ENCODE measurements at places on chromosomes 11 and 22.

DNA sequence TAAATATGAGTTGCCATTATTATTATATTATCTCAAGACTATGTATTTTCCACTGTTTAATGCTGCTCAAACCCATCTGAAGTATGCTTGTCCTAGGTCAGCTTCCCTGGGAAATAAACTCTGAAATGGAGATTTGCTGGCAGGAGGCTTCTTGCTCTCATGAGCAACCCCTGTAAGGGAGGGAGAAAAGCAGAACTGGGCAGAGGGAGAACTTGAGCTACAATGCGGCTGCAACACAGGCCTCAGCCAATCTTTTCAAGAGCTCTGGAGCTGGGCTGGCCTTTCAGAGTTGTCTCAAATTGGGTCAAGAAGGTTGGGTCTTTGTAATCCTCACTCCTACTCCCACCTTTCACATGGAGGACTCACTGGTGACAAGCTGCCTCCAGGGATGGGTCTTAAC, 412.6 kb downstream of the TENM4 start:
- no peak for DNase-seq

DNA sequence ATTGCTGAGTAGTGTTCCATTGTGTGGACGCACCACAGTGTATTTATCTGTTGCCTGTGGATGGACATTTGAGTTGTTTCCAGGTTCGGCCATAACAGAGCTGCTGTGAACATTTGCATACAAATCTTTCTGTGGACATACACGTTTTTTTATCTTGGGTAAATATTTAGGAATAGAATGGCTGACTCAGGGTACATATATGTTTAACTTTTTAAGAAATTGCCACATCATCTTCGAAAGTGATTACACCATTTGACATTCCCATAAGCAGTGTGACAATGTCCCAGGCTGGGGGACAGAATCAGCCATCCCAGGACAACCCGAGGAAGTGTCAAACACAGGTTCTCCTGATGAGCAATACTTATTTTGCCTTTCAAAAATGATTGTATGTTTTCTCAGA, 87.9 kb downstream of the OSBP2 start:
- no peak for DNase-seq

DNA sequence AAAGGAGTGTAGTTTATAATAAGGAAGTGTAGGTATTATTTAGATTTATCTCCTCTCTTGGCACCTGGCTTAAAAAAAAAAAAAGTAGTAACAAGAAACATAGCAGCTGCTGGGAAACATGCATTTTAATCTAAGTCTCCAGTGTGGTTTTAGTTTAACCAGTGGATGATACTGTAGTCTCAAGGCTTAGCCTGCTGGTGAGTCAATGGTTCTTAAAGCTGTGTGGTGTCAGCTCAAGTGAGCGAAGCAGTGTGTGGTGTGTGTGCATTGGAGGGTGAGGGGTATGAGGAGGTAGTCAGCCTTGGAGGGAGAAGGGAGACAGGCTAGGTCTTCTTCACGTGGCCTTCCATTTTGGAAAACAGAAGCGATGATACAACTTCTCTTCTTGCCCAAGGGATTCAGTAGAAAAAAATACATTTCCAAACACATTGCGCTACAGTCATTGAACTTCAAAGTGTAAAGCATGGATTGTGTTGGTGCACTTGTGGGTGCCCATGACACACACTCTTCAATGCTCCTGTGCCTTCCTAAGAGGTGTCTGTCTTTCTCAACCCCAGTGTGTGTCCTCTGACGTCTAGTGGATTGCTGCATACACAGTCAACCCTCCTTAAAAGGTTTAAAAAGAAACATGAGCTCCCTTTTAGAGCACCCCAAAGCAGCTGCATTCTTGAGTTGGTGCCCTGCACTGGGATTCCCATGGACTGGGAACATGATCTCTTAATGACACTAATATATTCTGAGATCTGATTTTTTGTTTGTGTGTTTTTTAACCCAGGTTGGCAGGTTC, 40.1 kb downstream of the ZBTB16 start:
- DNase-seq: no peak

- no peak for DNase-seq
Measured at GRCh38 chr11:130651066-130651855, 202.8 kb downstream of the ADAMTS15 start.

DNA sequence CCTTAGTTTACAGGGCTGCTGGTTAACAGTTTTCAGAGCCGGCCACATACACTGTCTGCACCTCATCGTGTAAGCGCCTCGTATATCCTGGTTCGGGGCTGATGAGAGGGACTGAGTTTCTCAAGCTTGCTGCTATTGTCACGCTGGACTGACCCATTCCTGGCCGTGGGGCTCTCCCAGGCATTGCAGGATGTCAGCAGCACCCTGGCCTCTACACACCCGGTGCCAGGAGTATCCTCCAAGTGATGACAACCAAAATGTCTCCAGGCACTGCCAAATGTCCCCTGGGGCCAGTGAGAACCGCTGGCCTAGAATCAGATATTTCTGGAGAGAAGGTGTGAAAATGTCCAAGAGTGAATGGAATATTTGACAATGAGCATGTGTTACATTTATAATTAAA, 82.8 kb downstream of the ST3GAL4 start:
- no peak for DNase-seq

GRCh38 chr11:125074511-125075241, 11.6 kb downstream of the SLC37A2 start:
- no peak for DNase-seq

GRCh38 chr22:19930551-19931486, 10.8 kb upstream of the COMT start:
- DNase-seq: no peak

DNA sequence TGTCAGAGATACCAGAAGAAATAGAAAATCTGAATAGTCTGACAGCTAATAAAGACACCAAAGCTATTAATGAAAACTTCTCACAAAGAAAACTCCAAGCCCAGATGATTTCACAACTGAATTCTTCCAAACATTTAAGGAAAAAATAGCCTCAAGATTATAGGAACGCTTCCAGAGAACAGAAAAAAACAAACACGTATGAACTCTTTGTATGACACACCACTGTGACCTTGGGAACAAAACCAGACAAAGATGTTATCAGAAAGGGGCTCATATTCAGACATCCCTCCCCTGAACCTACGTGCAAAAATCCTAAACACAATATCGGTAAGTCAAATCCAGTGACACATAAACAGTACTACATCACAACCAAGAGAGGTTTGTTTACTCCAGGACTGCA, 23.5 kb downstream of the CERK start:
- no peak for DNase-seq

DNA sequence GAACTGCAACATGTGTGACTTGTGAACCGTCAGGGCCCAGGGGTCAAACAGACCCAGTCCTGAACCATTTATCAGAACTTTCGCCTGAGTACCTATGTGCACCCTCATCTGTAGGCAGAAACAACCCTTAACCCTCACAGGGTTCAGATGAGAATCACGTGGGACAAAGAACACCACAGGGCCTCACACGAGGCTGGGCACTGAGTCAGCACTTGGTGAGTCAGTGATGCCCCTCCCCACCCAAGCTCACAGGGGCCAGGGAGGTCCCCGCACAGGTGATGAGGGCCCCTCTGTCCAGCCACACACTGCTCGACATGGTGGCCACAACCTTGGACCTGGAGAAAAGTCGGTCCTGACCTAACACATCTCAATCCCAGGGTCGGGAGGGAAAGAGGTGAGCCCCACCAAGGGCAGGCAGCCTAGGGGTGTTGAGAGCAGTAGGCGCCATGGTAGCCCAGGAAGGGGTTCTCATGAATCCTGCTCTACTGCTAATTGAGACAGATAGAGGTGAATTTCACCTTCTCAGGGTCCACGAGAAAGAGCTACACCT, 176.4 kb downstream of the SHANK2 start:
- DNase-seq: no peak

- DNase-seq: no peak
Measured at GRCh38 chr11:31804312-31805036, 6.6 kb downstream of the PAX6 start.

DNA sequence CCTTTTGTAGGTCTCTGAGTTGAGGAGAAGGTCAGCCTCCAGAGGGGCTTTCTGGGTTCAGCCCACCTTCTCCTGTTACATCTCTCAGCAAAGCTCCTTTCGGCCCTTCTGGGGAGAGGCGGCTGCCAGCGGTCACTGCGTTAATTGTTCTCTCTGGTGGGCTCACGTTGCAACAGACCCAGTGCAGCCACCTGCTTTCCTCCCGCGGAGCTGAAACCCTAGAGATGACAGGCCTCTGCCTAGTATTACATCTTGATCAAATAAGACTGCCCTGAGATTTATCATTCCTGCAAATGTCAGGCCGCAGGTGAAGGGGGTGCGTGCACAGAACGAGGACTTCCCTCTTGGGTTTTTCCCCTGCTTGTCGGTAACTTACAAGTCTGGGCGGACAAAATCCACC, 43.2 kb upstream of the CREB3L1 start:
- DNase-seq: no peak

GRCh38 chr22:44667829-44668189, 34.2 kb upstream of the PRR5 start:
- no peak for DNase-seq

DNA sequence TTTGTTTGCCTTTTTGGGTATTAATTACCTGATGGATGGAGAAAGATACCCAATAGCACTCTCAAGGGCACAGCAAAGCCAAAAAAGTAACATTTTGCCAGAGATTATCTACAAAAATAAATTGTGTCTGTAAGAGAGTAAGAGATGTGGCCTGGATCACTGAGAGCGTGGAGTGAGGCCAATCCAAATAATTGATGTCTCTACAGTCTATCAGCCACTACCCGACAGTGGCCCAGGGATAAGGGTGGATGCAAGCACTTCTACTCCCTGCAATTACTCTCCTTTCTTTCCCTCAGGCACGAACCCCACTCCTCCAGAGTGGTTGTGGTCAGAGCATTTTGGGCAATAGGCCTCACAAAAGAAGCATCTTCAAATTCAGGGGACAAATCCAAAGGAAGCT, 92.3 kb upstream of the ZC3H12C start:
- DNase-seq: no peak

GRCh38 chr11:84541731-84542340, 1085.3 kb downstream of the DLG2 start:
- no peak for DNase-seq

GRCh38 chr11:3655547-3655946, 10.6 kb downstream of the ART1 start:
- DNase-seq: no peak

DNA sequence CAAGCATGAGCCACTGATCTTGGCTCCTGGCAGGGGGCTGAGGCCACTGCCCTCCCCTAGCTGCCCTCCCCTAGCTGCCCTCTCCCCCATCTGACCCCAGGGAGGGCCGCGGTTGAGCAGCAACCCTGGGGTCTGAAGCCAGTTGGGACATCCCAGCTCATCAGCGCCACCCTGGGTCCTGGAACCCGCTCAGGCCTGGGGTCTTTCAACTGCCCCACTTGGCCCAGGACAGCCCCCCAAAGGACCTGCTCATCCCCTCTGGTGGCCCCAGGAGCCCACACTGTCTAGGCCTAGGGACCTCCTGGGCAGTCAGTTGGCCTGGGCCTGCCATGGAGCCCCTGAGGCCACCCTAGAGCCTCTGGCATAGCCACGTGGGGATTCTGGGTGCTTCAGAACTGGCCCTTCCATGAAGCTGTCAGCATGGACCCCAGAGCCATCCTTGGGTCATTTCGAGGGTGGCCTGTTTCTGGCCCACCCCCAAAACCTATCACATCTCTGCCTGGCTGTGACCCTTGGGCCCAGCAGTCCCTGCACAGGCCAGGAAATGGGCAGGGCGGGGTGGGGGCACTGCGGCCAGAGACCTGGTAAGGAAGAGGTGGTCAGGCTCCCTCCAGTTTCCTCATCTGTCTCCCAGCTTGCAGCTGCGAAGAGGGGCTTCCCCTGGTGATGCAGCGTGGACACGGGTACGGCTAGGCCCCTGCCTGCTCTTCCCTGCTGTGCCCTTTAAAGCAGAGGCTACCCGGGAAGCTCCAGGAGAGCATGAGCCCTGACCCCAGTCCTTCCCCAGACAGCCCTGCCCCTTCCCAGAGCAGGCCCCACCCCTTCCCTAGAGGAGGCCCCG, 37.9 kb downstream of the MUC2 start:
- DNase-seq: no peak

- DNase-seq: no peak
Measured at GRCh38 chr22:35642305-35642741, 5.9 kb upstream of the APOL6 start.

GRCh38 chr11:86741839-86742805, 58.2 kb upstream of the PRSS23 start:
- DNase-seq: no peak

- no peak for DNase-seq
Measured at GRCh38 chr11:36264973-36265344, 24.3 kb downstream of the COMMD9 start.

GRCh38 chr11:15655552-15655951, 540.8 kb downstream of the INSC start:
- DNase-seq: no peak

- DNase-seq: no peak
Measured at GRCh38 chr11:61406067-61406466, 13.7 kb downstream of the TMEM216 start.

DNA sequence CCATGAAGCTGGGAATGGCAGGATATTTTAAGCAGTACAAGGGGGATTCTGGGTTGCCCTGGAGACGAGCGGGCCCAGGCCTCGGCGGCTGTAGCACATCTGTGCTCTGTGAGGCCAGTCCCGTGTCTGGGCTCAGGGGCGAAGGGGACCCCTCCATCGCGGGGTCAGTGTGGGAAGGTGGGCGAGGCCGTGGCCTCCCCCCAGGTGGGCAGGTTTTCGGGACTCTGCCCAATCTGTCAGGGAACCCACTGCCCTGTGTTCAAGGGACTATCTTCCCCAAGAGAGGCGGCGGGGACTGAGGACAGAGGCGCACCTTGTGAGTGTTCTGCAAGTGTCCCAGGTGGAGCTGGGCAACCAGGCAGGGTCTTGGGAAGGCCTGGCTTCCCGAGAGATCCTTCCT, 336.6 kb downstream of the CTTN start:
- no peak for DNase-seq

DNA sequence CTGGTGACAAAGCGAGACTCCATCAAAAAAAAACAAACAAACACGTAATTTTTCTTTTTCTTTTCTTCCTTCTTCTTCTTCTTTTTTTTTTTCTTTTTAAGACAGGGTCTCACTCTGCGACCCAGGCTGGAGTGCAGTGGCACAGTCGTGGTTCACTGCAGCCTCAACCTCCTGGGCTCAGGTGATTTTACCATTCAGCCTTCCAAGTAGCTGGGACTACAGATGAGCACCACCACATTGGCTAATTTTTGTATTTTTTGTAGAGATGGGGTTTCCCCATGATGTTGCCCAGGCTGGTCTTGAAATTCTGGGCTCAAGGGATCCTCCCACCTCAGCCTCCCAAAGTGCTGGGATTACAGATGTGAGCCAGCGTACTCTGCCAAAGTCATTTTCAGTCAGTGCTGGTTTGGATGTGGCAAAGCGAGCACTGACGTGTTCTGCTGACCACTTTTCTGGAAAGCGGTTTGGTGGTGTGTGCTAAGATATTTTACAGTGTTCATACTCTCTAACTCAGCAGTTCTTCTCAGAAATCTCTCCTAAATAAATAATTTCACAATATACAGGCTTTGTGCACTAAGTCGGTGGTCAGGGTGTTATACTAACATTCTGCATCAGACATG, 10.7 kb downstream of the FAM118A start:
- no peak for DNase-seq

GRCh38 chr22:42073621-42074041, 417 bp upstream of the PHETA2 start:
- DNase-seq: no peak

GRCh38 chr22:50189184-50189848, 3.6 kb downstream of the TRABD start:
- DNase-seq: no peak
